Left cardiac atrium (tissue), 4 donors: ENCODE measurements at places on chromosomes 16 and 17. TPM values are rescaled to one million over a fixed set of nuclear protein-coding genes. Genes with fewer than 3 reads are reported as not detected.

Gene TBX4
- total RNA-seq, result not detected

DNA sequence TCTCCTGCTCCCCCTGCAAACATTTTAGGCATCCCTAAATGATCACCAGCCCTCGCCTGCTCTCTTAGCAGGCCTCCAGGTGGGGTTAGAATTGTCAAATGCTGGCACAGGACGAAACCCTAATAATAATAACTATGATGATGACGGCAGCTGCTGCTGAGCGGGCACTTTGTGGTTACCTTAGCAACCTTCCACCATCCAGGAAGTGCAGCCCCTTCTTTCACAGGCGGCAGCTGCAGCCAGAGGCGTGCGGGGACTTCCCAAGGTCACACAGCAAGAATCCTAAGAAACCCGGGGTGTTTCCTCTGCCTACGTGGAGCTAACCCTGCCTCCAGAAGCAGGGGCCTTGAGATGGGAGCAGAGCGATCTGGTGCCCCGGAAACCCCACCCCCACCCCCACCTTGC, 22.4 kb upstream of the EIF1 start:
- DNase-seq, result no peak

- no peak for DNase-seq
These were observed 858 bp downstream of the SKAP1 start for GRCh38 chr17:48429156-48429555.

- DNase-seq, result no peak
These were observed 13.5 kb downstream of the ACOX1 start for GRCh38 chr17:75965468-75965867.

DNA sequence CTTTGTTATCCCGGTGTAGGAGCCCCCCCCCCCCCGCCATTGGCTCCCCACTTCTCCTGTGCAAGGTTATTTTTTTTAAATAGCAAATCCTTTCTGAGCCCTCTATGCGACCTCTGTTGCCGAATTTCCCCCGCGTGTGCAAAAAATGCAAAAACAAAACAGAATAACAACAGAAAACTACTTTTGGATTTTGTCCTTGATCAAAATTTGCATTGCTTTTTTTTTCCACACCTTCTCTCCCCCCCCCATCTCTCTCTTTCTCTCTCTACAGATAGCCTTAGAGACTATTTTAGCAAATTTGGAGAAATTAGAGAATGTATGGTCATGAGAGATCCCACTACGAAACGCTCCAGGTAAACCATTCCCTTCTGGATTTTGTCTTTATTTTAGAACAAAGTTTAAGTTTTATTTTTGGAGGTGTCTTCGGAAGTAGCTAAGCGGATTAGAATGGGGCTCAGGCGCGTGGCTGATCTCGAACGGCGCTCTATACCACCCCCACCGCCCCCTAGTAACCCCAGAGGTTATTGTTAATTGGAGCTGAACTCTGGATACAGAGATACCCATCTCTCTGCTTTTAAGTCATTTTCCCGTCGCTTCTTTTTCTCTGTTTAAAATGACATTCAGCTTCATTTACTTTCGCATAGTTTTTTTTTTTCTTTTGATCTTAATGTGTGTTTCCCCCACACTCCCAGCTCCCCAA, 1.0 kb downstream of the MSI2 start:
- DNase-seq, result no peak
